ENCODE measurements at places on chromosomes 6 and 20.

DNA sequence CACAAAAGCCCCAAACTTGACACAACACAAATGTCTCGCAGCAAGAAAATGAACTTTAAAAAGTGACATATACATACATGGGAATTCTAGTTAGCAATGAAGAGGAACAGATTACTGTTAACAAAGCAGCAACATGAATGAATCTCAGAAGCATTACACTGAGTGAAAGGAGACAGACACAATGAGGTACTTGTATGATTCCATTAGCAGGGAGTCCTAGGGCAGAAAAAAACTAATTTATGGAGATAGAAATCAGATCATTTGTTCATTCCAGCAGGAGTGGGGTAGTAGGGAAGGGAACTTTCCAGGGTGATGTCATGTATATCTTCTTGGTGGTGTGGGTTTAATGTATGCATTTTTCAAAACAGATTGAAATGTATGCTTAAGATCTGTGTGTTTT lies 524.4 kb downstream of the KIF16B start:
- no peak for DNase-seq

DNA sequence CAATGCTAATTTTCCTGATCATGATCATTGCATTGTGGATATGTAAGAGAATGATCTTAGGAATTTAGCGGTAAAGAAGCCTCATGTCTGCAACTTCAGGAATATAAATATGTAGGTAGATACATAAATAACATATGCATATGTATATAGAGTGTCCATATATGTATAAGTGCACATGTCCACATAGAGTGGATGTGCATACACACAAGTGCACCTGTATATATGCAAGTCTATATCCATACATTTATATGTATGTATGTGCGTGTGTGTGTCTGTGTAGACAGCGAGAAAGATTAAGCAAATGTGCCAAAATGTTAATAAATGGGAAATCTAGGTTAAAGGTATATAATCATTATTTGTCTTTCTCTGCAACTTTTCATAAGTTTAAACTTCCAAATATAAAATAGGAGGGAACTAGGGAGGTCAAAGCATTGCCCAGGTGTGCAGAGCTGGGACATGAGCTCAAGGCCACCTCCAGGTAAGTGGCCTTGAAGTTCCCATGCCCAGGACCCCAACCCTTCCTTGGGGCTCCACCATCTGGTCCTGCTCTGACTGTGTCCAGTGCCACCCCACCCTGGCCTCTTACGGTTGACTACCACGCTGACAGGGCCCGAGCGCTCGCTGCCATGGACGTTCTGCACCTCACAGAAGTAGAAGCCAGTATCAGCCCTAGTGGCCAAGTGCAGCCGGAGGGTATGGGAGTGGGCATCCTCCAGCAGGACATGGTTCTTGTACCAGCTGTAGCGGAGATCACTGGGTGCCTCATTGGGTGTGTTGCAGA lies 9.6 kb downstream of the SIGLEC1 start:
- no peak for DNase-seq

DNA sequence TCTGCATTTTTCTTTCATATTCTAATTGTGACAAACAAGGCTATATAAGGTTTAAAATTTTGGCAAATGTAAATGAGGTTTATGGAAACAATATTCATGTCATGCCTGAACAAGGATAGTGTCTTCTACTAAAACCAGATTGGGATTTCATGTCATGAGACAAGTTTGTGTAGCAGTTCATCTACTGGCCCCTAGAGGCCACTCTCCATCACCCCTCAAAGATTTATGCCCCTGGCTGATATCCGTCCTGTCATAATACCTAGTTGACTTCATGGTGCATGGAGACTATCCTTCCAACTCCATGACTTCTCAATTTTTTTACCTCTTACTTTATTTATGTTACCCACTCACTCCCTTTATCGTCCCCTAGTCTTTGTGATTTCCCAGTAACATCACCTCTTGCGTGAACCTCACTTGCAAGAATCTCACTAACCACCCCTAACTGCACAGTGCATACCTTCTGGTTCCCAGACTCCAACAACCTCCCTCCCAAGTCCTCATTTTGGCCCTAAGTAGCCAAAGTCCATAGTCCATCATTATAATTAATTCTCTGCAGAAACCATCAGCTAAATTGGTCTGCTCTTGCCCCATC lies 179.8 kb downstream of the TASP1 start:
- peak; percentile 26 for DNase-seq

- DNase-seq = peak; percentile 96
Measured at GRCh38 chr6:151390276-151390850, 996 bp downstream of the ZBTB2 start.

GRCh38 chr6:153476243-153476642 lies 345.2 kb upstream of the RGS17 start:
- DNase-seq = no peak

All from WTC11 (cell line).